Neural cell (in vitro differentiated cells): ENCODE measurements at places on chromosomes 7 and 10. TPM values are rescaled to one million over a fixed set of nuclear protein-coding genes. Genes with fewer than 3 reads are reported as not detected.

The CDK14 gene
- polyA plus RNA-seq = 25.1 and 29.6 TPM in 2 replicates

The HOXA9 gene
- not detected in 2 replicates for polyA plus RNA-seq

The CCDC7 gene
- polyA plus RNA-seq = 3.9 and 5.1 TPM in 2 replicates

The C7orf33 gene
- not detected in 2 replicates for polyA plus RNA-seq

The DNAJC12 gene
- polyA plus RNA-seq = 22.3 and 32.2 TPM in 2 replicates

The SPDYE9 gene
- polyA plus RNA-seq = 0.48 and 0.87 TPM in 2 replicates

The GRK5 gene
- polyA plus RNA-seq = 26.1 and 34.9 TPM in 2 replicates

The PODXL gene
- 4.5 and 6.1 TPM in 2 replicates for polyA plus RNA-seq

The C10orf67 gene
- polyA plus RNA-seq = 0.48 and 3.8 TPM in 2 replicates

The TEX47 gene
- polyA plus RNA-seq = not detected in 2 replicates

The LIPF gene
- not detected in 2 replicates for polyA plus RNA-seq

The ST8SIA6 gene
- polyA plus RNA-seq = 0.20 and 0.41 TPM in 2 replicates

The NACAD gene
- polyA plus RNA-seq = 8.5 and 14.5 TPM in 2 replicates

The ATAD1 gene
- 136 and 165 TPM in 2 replicates for polyA plus RNA-seq

The EGR2 gene
- polyA plus RNA-seq = 0.46 and 1.7 TPM in 2 replicates
